ENCODE measurements at places on chromosomes 16 and 17.

- DNase-seq = no peak
Observed at GRCh38 chr17:43434902-43435319, 36.1 kb downstream of the ARL4D start.

DNA sequence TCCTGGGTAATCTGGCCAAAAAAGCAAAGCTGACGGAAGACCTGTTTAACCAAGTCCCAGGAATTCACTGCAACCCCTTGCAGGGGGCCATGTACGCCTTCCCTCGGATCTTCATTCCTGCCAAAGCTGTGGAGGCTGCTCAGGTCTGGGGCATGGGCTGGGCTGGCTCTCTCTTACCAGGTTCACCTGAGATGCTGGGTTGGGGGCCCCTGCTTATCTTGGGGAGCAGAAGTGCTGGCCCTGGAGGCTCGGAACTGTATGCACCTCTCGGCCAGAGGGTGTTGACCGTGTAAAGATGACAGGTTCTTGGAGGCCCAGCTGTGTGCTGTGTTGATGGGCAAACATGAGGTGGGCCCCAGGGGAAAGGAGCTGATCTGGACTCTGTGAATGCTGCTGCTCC lies 40.2 kb downstream of the GPT2 start:
- DNase-seq = no peak

DNA sequence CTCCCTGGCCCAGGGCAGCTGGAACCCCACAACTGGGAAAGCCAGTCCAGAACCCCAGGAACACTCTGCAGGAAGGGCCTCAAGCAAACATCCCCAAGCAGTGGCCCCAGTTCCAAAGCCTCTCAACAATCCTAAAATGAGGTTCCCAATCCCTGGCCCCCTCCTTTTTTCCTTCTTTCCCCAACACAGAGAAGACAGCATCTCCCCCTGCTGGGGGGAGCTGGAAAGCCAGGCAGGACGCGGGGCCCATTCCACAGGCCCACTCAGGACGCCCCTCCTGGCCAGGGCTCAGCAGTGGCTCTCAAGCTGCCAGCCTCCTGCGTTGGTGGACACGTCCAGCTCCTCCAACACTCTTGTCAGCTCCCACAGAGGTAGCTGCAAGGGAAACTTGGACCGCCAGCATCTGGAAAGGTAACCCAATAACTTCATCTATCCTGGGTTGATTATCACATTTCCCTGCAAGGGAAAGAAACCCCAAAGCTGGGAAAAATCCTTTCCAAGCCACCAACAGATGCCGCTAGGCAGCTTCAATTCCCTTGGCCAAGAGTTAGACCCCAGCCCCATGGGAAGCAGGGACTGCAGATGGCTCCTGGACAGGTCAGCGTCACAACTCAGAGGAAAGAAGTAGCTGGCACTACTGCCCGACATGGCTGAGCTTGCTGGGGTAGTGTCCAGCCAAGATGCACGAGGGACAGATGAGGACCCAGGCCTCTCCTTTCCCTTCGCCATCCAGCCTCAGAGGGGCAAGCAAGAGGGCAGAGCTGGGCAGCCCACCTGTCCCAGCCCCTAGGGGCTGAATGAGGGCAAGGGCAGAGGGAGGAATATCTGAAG lies 7.6 kb downstream of the HDAC5 start:
- no peak for DNase-seq

- no peak for DNase-seq
Observed at GRCh38 chr17:75010683-75011400, 1.6 kb upstream of the MRPL58 start.

GRCh38 chr17:83183145-83183948 lies 103.9 kb downstream of the METRNL start:
- no peak for DNase-seq

DNA sequence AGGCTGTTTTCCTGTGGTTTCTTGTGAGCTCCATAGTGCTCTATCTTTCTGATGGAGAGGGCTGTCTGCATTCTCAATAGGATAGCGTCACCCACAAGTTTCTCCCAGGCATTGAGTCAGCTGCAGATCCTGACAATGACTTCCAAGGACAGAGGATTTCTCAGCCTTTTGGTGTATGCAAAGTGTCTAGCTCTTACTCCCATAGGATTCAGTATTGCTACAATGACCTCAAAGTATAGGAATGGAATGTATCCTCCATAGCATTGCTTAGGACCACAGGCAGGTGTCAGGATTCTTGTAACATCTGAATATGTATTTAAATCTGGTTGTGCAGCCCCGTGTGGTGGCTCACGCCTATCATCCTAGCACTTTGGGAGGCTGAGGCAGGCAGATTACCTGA lies 32.3 kb downstream of the SMIM36 start:
- no peak for DNase-seq

DNA sequence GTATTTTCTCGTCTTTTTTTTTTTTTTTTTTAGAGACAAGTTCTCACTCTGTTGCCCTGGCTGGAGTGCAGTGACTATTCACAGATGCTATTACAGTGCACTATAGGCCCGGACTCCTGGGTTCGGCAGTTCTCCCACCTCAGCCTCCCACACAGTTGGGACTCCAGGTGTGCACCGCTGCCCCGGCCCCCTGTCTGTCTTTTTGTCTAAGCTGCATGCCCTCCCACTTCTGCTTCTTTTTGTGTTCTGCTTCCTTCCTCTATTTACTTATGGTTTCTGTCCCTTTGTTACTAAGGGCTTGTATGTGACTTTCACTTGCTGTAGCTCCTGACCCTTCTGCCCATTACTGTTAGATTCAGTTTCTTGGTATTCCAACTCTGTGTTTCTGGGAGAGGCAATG lies 20.5 kb downstream of the SLC7A6 start:
- no peak for DNase-seq

GRCh38 chr16:82016263-82016662 lies 5.0 kb upstream of the SDR42E1 start:
- DNase-seq = no peak

GRCh38 chr16:84553873-84554399 lies 49.5 kb upstream of the MEAK7 start:
- DNase-seq = no peak

GRCh38 chr17:67221062-67221998 lies 23.7 kb downstream of the HELZ start:
- DNase-seq = no peak

DNA sequence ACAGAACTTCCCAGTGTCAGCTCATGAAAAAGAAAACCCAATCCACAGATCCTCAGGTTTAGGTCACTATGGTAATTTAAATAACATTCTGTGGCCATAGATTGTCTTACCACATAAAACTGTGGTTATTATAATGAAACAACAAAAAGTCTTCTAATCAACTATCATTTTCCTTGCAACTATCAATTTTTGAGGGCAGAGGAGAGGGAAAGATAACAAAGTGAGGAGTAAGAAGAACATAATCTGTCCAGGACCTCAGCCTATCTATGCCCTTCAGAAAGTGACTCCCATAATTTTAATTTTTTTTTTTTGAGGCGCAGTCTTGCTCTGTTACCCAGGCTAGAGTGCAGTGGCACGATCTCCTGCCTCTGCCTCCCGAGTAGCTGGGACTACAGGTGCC lies 4.0 kb upstream of the GGNBP2 start:
- no peak for DNase-seq

DNA sequence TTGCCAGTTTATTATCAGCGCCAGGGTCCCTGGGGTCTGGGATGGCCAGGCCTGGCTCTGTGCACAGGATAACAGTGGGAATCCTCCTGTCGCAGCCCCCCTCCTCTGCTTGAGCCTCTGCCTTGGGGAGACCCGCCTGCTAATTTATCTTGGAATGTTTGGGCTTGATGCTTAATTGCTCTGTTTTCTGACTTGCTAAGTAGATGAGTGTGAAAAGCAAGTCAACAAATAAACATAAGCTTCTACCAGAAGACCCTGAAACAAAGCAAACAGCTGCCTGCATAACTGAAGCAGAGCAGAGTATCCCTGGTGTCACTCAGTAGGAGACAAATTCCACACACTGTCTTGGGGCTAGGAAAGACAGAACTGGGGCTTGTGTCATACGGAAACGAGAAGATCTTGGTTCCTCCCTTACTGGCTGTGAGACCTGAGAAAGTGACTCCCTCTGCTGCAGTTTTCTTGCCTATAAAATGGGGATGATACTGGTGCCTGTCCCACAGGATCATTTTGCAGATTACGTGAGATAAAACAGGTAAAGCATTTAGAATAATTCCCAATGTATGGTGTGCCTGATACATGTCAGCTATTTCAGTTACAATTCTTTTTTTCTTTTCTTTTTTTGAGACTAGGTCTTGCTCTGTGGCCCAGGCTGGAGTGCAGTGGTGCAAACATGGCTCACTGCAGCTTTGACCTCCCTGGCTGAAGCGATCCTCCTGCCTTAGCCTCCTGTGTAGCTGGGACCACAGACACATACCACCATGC lies 44.8 kb upstream of the IRX3 start:
- no peak for DNase-seq

- no peak for DNase-seq
Observed at GRCh38 chr17:53942898-53943297, 120.2 kb downstream of the KIF2B start.

- DNase-seq = no peak
Observed at GRCh38 chr17:72423718-72424117, 302.9 kb downstream of the SOX9 start.

DNA sequence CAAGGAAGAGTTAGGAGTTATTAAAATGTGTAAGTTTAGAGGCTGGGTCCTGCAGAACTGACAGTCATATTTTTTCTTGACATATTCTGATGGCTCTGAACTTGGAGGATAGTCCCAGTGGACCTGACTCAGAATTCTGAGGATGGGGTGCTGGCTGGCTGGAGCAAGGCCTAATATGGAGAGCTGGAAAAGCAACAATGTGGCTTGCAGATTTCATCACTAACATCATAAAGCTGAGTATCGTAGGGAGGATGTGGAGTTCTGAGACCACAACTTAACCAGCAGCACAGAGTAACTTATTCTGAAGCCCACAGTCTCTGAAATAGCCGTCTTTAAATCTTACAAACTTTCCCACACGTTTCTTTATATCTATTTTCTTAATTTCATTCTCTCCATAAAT lies 2.3 kb downstream of the KRTAP1-5 start:
- DNase-seq = no peak

DNA sequence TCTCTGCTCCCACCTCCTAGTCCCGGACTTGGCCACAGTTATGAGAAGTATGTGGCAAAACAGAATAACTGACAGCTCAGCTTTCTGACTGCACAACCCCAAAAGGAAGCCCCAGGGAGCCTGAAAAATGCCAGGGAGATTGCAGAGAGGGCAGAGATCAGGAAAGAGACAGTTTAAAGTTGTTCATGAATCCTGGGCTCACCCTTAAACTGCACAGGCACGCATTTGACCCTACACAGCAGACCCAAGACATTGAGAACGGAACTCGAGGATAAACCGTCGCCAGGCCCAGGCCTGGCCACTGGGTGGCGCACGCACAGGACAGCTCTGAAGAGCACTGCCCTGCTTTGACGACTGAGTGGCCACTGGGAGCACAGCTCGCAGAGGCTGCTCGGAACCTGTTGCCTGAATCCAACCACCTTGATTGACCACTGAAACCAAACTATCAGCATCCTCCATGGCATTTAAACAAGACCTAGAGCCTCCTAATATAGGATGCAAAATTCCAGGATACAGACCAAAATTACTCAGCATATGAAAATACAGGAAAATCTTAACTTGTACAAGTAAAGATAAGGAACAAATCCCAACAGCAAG lies 114.0 kb downstream of the C16orf95 start:
- DNase-seq = peak; percentile 18

DNA sequence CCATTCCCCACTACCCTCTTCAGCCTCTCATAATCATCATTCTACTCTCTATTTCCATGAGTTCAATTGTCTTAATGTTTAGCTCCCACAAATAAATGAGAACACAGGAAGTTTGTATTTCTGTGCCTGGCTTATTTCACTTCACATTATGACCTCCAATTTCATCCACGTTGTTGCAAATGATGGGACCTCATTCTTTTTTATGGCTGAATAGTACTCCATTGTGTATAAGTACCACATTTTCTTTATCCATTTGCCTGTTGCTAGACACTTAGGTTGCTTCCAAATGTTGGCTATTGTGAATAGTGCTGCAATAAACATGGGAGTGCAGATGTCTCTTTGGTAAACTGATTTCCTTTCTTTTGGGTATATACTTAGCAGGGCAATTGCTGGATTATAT lies 42.3 kb downstream of the ERCC4 start:
- no peak for DNase-seq

- DNase-seq = no peak
Observed at GRCh38 chr16:50309527-50310307, 43.4 kb downstream of the ADCY7 start.

GRCh38 chr16:22217890-22218730 lies 12.0 kb downstream of the EEF2K start:
- no peak for DNase-seq

- peak; percentile 43 for DNase-seq
Observed at GRCh38 chr17:76725580-76726230, 701 bp downstream of the JMJD6 start.

GRCh38 chr17:62641153-62641552 lies 13.7 kb downstream of the MRC2 start:
- DNase-seq = no peak

DNA sequence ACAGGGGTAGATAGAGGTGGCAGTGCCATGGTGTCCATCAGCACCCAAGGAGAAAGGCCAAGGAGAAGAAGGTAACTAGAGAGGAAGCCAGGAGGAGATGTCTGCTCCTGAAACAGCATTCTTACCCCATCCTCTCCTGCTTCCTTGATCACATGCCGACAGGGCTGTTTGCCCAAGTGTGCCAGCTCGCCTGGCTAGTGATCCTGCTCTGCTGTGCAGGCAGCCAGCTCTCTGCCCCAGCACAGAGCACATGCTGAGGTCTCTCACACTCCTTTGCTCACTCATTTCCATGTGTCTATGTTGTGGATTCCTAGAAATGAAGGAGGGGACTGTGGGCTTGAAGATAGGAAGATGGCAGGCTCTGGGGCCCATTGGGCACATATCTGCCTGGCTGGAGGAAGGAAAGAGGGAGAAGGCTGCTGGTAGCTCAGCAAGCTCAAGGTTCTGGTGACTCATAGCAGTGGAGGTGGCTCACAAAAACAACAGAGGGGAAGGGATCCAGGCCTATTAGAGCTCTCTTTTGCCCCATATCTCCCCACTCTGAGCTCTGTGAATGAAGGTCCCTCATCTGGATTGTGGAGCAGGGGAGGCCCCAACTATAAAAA lies 54.3 kb downstream of the NEUROD2 start:
- no peak for DNase-seq

DNA sequence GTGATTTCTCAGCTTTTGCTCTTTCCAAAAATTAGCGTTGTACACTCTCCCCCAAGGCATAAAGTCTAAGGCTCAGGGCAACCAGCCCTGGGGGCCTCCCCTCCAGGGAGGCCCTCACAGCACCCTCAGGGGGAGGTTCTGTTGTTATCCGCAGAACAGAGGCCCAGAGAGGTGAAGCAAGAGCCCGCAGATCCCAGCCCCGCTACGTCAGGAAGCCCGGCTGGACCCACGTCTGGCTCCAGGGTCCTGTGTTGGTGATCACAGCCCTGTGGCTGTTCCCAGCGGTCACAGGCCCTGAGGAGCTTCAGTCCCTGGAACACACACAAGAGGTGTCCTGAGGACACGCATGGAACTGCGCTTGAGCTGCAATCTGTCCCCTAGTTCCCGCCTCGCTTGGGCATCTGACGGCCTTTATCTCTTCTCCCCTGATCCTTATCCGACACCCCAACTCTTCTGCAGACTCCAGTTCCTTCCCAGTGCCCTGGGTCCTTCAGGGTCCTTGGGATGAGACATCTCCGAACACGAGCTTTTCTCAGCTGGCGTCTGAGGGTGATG lies 1.1 kb upstream of the ZG16B start:
- no peak for DNase-seq

GRCh38 chr16:15993541-15993940 lies 44.1 kb downstream of the ABCC1 start:
- DNase-seq = no peak
